Stimulated activated CD4-positive, alpha-beta T cell treated with anti-CD3 and anti-CD28 coated beads, Interleukin-12 subunit alpha, Interleukin-12 subunit beta, amount 100 ng/mL, for 4 hours (primary cell): ENCODE measurements at places on chromosomes 13 and 19.

- DNase-seq, result no peak
Observed at GRCh38 chr13:114258589-114258988, 22.8 kb upstream of the UPF3A start.

GRCh38 chr19:22606954-22607652 is 27.0 kb upstream of the ZNF492 start:
- DNase-seq, result no peak

GRCh38 chr19:49746206-49746958 is 16.7 kb downstream of the TSKS start:
- DNase-seq, result peak; percentile 25

- no peak for DNase-seq
Observed at GRCh38 chr19:47111682-47112165, 1.9 kb downstream of the ZC3H4 start.

GRCh38 chr19:10074153-10074552 is 12.0 kb upstream of the SHFL start:
- peak; percentile 34 for DNase-seq

DNA sequence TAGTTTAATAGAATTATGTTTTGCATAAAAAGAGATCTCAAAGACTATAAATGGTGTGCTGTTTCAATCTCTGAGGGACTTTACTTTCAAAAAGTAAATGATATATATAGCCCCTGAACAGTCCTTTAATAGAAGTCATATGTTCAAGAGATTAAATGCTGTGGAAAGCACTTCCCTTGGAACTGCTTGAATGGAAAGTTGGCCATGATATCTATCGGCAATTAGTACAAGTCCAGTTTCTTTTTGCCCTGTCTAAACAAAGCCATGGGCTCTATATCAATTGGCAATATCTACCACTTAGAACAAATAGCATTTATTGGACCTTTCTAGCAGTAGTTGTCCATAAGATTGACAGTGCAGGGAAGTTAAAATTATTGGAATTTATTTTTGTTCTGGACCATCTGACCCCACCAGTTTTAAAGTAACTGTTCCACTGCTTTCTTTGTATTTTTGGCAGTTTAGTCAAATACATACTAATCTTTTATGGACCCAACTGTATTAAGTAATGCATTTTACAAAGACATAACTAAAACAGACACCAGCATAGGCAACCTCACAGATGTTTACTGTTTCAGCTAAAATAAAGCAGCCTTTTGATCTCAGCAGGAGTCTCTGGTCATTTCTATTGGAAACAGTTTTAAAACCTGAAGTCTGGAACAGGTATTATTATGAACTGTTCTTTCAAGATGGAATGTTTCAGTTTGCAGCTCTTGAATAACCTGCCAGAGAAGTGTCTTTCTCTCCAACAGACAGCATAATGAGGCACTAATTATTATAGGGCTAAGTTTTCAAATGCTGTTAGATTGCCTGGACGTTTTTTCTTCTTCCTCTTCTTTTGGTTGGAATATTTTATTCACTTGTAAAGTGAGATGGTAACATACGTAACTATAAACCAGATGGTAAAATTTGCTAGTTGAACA is 282.6 kb downstream of the DCLK1 start:
- no peak for DNase-seq
